A549 treated with CORT108297 at 1 μM for 4 hours (cell line): ENCODE measurements at places on chromosomes 5 and 9. TPM values are rescaled to one million over a fixed set of nuclear protein-coding genes. Genes with fewer than 3 reads are reported as not detected.

RFX3 gene
- 0.98 to 1.9 TPM (median 1.5 TPM) in 5 replicates for total RNA-seq

MZB1 gene
- 0.09 to 0.47 TPM (median 0.16 TPM) in 3 of 5 replicates, not detected in the others for total RNA-seq

OTP gene
- 0.03 to 0.09 TPM (median 0.06 TPM) in 5 replicates for total RNA-seq

HTR4 gene
- total RNA-seq: not detected in 5 replicates
